ENCODE measurements at places on chromosomes 4 and X.

- DNase-seq: no peak
These were observed 45.1 kb downstream of the RHOH start for GRCh38 chr4:40241941-40242340.

DNA sequence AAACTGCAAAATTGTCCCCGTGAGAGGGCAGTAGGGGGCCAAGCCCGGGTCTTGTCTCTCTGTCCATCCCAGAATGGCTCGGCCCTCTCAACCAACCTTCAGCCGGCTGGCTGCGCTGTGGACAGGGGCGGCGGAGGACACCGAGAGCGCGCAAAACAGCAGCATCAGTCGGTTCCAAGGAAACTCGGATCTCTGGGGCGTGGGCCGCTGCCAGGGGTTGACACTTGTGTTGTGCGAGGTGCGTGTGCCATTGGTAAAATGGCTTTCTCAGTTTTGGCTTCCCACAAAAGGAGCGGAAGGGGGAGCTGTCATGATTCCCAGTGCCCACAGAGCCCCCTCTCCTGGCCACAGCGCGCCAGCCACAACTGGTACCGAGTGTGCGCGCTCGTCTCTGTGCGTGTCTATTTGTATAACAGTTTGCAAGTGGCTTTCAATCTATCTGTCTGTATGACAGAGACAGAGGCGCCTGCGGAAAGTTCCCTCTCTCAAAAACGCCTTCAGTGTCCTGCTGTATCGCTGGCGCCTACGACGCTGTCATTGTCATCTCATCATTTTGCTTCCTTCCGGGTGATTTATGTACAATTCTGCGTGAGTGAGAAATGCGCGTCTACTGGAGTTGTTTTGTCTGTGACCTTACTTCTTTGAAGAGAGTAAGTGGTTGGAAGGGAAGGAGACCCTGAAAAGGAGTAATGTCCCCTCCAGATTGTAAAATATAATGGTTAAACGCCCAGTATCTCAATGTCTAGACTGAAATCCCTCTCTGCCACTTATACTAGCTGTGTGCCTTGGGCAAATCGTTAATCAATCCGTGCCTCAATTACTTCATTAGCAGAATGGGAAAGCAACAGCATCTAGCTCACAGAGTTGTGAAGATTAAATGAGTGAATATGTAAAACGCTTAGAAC lies 1.8 kb downstream of the DKK2 start:
- DNase-seq: no peak

DNA sequence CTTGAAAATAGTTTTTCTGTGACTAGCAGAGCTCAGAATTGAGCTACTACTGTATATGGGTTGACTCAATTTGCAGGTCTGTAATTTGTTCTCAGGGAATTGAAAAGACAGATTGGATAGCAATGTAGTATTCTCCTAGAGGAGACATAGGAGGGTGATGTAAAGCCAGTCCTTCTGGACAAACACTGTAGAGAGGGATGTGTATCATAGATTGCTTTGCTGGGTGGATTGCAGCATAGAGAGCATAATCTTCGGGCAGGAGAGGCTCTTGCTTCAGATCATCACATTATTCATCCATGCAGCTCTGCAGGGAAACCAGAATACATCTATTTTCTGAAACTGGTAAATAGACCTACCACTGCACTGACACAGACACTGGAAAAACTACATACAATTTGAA lies 1110.5 kb downstream of the RAPGEF2 start:
- no peak for DNase-seq

DNA sequence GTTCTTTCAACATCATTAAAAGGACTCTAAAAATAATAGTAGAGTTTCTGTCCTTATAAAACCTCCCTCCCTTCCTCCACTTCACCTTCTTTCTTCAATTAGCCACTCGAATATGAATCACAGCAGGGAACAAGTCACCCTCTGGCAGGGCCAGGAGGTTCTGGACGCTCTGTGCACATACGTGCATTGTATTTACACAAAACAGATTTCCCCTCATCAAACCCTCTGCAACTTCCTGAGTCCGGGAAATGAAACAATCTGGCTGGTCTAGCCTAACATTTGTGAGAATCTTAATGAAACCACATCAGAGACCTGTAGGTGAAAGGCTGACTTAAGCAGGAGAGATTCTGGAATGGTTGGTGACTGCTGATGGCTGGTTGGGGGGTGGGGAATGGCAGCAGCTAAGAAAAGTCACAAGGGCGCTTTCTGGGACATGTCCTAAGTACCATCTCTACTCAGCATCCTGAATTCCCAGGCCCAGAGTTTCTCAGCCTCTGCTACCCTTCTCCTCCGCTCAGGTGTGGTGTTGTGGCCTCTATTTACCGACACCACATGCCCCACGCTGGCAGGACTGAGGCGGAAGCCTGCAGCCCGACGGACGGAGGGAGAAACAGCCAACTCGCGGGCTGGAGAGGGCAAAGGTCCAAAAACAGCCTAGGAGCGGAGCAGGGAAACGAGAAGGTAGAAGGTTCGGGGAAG lies 1.0 kb downstream of the ZDHHC9 start:
- no peak for DNase-seq

- no peak for DNase-seq
These were observed 100.9 kb downstream of the FHDC1 start for GRCh38 chr4:153036931-153037482.

DNA sequence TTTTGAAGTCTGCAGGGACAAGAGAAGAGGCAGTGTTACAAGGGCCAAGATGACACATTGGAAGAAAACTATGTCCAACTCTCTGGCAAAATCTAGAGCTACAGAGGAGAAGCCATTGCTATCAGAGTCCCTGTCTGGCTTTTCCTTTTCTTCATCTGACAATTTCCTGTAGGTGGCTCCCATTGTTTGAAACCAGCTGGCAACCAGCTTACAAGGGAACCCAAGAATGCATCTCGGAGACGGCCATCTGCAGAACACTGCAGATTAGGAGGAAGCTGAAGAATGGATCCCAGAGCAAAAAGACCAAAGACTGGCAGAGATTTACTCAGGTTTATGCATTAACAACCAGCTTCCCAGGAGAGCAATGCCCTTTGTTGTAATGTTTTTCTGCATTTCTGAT lies 216.2 kb upstream of the CTSO start:
- no peak for DNase-seq

- DNase-seq: peak; percentile 43
These were observed 20.2 kb downstream of the CNGA2 start for GRCh38 chrX:151754641-151755215.

GRCh38 chr4:67051000-67051789 lies 494.1 kb downstream of the CENPC start:
- DNase-seq: no peak

GRCh38 chr4:112775801-112776200 lies 138.9 kb downstream of the LARP7 start:
- peak; percentile 40 for DNase-seq

DNA sequence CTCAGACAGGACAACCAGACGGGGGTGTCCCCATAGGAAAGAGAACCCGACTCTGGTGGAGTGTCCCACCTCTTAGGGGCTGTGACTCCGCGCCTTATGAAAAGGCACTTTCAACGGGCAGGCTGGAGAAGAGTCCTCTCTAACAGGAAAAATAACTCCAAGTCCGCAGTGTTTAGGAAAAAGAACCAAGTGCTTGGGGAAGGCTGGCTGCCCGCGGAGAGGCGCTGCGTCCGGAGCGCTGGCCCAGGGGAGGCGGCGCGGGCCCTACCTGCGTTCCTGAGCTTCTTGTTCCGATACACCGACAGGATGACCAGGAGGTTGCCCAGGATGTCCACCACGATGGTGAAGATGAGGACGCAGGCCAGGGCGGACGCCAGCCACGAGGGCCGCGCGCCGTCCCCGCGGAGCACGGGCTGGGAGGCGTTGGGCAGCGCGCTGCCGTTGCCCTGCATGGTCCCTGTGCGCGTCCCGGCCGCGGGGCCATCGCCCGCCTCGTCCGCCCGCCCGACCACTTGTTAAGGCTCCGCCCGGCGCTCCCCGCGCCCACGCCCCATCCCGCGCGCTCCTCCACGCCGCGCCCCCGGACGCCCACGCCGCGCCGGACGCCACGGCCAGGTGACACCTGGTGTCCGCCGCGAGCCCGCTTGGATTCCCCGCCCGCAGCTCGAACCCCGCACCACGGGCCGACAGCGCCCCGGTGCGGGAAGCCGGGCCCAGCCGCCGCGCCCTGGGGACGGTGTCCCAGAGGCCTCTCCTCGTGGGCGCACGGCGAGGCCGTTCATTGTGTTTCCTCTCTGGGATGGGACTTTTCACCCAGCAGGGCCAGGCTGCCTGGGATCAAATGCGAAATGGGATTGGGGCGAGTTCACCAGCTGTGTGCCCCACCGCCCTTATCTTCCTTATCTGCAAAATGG lies at the start of gene MTNR1A:
Gene MTNR1A (minus strand): TSS at position 654 of the 914 bp plus-strand sequence. CDS start 202 bp downstream, at position 452.
- DNase-seq: no peak

- no peak for DNase-seq
These were observed 421.8 kb downstream of the HNRNPD start for GRCh38 chr4:81951891-81952455.

- no peak for DNase-seq
These were observed 111.3 kb upstream of the ELOVL6 start for GRCh38 chr4:110309675-110310074.

GRCh38 chrX:97594646-97595224 lies 711.0 kb downstream of the RPA4 start:
- no peak for DNase-seq

- no peak for DNase-seq
These were observed 75.3 kb downstream of the METTL14 start for GRCh38 chr4:118760493-118760892.

DNA sequence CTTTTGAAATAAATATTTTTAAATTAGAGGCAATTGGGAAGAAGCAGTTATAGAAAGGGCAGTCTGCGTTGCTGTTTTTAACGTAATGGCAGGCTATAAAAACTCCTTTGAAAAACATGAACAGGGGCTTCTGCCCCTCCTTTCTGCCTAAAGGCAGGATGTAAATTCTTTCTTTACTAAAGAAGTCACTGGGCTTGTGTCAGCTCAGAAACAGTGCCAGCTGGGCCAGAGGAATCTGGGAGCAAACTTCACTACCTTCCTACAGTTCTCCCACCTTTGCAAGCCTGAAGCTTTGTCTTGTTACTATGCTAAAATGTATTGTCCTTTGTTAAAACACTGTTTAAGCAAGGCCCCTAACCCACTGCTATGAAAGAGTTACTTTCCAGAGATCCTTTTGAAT lies 1664.8 kb downstream of the RPA4 start:
- no peak for DNase-seq

All from epithelial cell of prostate (primary cell).